GM18507 (cell line): ENCODE measurements at places on chromosomes 1 and 21.

DNA sequence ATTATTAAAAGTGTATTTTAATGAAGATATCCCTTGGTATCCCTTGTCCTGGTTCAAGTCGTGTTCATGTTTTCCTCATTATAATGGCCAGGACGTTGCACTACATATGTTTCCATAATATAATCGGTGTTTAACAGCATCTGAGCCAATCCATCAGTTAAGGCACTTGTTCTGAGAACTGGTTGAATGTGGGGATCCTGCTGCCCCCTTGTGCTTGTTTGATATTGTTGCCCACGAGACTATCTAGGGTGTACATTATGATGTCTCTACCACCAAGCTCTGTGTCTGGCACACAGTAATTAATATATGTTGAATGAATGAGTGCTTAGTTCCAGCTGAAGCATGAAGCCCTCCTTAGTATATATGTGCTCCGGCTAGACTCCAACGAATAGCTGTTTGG is 193.0 kb downstream of the CACNA1E start:
- peak; percentile 25 for DNase-seq

- no peak for DNase-seq
Measured at GRCh38 chr1:12184008-12184681, 17.4 kb downstream of the TNFRSF1B start.

DNA sequence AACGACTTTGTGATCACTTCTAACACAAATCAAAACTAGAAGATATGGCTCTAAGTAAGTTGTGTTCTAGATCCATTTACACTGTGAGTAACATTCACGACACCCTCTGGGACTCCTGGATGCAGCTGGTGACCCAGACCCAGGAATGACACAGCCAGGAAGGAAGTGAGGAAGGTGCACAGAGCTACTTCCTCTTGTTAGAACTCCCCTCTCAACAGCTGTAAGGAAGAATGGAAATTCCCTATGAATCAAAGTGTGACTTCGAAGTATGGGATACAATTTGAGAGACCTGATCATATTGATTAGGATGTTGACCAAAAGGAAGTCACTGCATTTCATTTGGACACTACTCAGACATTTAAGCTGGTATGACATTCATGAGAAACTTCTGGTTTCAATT is 185.3 kb downstream of the NRIP1 start:
- no peak for DNase-seq

DNA sequence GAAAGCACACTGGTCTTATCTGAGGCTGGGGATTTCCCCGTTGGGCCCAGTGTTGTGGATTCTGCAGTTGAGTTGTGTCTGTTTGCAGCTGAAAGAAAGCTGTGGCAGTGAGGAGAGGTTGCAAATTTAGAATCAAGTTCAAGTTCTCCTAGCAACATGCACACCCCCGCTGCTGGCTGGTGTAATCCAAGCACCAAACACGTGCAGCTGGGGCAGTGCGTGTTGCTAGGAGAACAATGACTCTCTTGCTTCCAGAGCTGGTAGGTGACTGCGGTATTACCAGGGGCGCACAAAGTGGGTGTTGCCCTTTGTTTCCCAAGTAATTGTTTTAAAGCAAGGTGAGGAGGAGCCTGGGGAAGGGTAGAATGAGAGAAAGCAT is 91.5 kb downstream of the IER5 start:
- no peak for DNase-seq

DNA sequence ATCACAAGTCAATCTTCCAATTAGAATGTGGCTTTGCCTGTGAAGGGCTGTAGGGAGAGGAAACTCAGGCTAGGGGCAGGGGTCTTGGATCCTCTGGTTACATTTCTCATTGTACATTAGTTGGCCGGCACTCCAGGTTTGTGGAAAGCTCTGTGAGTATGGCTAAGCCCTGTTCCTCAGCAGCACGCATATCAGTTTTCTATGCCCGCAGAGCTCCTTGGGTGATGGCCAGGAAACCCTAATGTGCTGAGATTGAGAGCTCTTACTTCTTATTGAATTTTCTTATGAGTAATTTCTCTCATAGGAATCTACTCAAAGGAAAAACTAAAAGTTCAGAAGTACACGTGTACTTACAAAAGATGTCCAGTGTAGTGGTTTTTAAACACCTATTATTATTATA is 30.7 kb upstream of the STMN1 start:
- DNase-seq, result no peak

DNA sequence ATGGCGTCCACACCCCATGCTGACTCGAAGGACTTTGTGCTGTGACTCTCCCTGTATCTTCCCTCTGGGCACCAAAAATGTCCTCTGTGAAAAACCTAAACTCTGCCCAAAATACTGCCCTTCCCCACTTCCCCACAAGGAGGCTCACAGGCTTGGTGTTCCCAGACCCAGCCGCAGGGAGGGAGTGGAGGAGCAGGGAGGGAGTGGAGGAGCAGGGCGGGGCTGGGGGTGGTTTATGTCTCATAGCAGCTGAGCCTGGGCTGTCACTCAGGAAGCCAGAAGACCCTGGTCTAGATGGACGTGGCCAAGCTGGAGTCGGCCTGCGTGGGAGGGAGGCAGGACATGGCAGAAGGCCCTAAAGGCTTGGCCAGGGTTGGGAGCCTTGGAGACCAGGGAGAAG is 461.7 kb downstream of the PTPRU start:
- DNase-seq, result no peak

DNA sequence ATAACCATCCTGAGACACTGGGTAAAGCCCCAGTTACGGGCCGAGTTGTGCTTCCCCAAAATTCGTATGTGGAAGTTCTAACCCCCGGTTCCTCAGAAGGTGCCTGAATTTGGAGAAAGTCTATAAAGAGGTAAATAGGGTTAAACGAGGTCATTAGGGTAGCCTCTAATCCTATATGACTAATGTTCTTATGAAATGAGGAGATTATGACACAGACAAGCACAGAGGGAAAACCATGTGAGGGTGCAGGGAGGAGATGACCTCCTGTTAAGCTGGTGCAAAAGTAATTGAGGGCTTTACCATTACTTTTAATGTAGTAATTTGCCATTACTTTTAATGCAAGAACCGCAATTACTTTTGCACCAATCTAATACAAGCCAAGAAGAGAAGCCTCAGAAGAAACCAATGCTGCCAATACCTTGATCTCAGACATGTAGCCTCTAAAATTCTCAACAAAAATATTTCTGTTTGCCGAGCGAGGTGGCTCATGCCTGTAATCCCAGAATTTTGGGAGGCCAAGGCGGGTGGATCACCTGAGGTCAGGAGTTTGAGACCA is 260.8 kb downstream of the GPATCH2 start:
- no peak for DNase-seq

DNA sequence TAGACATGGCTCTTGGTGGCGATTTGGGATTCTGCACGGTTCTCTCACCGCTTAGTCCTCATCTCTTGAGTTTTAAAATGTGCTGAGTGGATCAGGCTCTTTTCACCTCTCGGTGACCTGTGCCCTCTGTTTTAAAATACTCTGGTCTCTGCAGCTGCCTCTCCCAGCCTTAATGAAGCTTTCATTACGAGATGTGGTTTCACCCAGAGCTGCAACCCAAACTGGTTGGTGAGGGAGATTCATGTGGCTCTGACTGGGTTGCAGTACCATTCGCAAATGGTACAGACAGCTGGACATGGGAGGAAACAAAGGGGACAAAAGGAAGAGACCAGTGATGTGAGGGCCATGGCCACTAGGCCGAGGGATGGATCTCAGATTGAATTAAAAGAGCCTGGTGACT is 258.9 kb downstream of the ASTN1 start:
- DNase-seq, result no peak

- no peak for DNase-seq
Measured at GRCh38 chr1:7554385-7555235, 216.5 kb upstream of the VAMP3 start.

DNA sequence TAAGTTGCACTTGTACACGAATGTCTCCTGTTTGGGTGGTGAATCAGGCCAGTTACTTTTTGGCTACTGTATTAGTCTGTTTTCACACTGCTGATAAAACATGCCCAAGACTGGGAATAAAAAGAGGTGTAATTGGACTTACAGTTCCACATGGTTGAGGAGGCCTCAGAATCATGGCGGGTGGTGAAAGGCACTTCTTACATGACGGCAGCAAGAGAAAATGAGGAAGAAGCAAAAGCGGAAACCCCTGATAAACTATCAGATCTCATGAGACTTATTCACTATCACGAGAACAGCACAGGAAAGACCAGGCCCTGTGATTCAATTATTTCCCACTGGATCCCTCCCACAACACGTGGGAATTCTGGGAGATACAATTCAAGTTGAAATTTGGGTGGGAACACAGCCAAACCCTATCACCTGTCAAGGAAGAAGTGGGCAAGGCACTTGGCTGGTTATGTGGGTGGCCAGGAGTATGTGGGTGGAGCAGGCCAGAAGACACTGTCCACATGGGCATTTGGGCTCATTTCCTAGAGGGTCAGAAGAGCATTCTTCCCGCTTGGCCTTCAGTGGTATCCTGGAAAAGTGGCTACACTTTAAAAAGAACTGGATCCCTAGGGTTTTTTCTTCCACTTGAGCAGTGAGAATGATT is 228.8 kb downstream of the HHAT start:
- DNase-seq, result no peak

- DNase-seq, result no peak
Measured at GRCh38 chr1:86778569-86779239, 74.3 kb downstream of the SH3GLB1 start.

GRCh38 chr1:40951943-40952743 is 27.4 kb upstream of the CTPS1 start:
- peak; percentile 45 for DNase-seq

GRCh38 chr1:214401666-214402065 is 120.7 kb downstream of the SMYD2 start:
- DNase-seq, result no peak

DNA sequence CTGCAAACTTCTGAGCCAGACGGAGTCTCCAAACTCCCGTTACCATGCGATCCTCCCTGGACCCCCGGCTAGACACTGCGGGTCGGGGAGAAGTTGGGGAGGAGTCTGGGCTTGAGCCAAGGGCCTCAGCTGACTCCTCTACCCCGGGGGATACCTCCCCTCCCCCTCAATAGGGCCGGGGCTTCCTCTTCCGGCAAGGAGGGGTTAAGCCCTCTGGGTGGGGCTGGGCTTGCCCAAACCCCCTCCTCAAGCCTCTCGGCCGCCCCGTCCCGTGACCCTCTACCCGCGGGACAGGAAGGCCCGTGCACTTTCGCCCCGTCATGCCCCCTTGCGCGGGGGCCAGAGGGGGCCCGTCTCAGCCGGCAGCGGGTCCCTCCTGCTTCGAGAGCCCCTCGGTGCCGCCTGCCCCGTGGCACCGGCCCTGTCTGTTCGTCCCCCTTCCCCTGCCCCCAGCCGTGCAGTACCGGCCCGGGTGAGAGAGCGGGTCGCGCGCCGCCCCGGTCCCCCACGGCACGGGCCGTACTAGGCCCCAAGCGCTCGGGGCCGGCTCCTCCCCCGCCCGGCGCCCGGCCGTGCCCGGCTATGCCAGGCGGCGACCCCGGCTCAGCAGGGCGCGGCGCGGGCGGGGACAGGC is 652 bp downstream of the ARL8A start:
- no peak for DNase-seq

DNA sequence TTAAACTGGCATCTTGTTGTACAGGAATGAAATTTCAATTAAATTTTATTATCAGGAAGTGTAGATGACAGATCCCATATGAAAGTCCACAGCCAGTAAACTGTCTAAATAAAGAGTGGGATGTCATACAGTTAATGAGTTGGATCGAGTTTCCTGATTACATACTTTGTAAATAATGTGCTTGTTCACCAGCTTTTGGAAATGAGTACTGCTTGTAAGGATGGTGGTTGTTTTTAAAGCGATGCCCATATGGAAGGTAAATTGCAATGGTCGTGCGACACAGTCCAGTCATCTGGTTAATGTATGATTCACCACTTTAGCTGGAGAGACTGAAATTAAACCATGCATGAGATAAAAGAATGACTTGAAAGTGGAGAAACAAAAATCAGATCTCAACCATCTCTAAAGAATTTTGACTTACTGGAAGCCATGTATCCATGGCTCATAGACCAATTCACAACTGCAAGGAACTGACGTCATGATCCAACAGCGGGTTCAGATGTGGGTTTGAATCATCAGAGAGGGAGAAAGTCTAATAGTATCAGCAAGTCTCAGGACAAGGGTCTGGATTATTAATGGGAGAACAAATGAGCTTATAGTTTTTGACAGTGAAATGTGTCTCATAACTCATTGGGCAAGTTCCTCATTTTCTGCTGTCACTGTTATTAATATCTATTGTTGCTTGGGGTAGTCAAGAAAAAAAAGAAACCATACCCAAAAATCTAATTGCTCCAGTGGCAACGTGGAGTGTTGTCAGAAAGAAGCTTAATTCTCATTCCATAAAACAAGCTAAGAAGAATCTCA is 49.0 kb downstream of the MAP10 start:
- no peak for DNase-seq

GRCh38 chr1:95115708-95116137 is 1.4 kb upstream of the TLCD4 start:
- DNase-seq, result no peak

GRCh38 chr1:210445931-210446330 is 117.2 kb downstream of the HHAT start:
- DNase-seq, result no peak

- no peak for DNase-seq
Measured at GRCh38 chr1:64502083-64502482, 32.2 kb downstream of the CACHD1 start.

GRCh38 chr1:11379851-11380250 is 99.1 kb upstream of the DISP3 start:
- DNase-seq, result no peak

- no peak for DNase-seq
Measured at GRCh38 chr1:154741327-154741726, 128.8 kb downstream of the KCNN3 start.

DNA sequence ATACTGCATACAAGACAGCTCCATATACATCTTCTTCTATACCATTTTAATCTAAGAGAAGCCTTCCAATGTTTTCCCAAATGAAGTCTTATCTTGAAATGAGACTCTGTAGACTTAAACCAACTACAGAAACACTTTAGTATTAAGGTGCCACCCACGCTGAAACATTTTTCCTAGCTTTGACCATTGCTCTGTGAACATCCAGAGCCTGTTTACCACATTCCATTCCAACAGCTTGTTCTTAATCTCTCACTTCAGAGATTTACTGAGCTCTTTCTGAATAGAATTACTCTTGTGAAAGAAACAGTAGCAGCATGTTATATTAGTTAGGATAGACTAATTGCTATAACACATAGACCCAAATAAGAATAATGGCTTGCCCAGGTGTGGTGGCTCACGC is 19.6 kb upstream of the POGZ start:
- no peak for DNase-seq

DNA sequence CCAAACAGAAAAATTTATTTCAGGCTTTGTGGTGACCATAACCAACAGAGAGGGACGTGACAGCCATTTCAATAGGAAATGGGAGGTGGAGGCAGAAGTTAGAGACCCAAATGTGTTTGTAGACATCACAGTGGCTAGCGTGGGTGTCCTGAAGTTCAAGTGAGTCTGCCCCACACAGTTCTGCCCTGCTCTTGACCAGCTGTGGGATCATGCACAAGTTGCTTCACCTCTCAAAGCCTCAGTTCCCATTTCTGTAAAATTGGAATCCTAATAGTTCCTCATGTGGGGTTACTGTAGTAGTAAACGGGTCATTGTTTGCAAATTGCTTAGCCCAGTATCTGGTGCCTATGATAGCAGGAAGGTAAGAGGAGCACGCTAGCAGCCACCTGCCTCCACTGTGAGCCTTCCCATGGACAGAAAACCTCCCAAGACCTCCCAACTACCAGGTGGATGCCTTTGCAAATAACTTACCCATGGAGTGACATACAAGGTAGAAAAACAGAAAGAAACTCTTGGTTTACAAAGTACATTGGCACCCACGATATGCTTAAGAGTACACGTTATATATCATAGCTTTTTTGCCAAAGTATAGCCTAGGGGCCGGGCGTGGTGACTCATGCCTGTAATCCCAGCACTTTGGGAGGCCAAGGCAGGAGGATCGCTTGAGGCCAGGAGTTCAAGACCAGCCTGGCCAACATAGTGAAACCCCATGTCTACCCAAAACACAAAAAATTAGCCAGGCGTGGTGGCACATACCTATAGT is 29.1 kb downstream of the FHAD1 start:
- no peak for DNase-seq
